ENCODE measurements at places on chromosomes 1 and 21. TPM values are rescaled to one million over a fixed set of nuclear protein-coding genes. Genes with fewer than 3 reads are reported as not detected.

SYPL2 gene
- total RNA-seq = 0.12 TPM

TSACC gene
- 2.8 TPM for total RNA-seq

PEAR1 gene
- total RNA-seq = 5.9 TPM

LAPTM5 gene
- 0.28 TPM for total RNA-seq

SORT1 gene
- total RNA-seq = 3.7 TPM

VASH2 gene
- total RNA-seq = 3.7 TPM

GUCA2A gene
- not detected for total RNA-seq

EVI5 gene
- 4.5 TPM for total RNA-seq

Measured in A549 treated with Hydrocortisone at 1 μM for 4 hours (cell line).